ENCODE measurements at places on chromosomes 2 and 18. TPM values are rescaled to one million over a fixed set of nuclear protein-coding genes. Genes with fewer than 3 reads are reported as not detected.
A peak's percentile ranks its signal among the peaks of the same experiment; 100 is the strongest.

DNA sequence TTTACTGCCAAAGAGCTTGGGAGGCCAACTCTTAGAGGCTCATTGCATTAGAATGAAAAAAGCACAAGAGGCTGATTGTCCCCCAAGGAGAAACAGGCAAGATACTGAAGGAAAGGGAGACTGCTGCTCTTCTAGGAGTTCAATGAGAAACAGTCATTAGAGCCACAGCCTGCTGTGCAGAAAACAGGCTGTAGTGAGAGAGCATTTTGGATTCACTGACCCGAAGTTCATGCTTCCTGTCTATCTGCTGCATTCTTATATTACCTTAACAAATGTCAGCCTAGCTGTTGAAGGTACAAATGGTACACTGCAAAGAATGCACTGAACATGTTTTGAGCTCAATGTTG is 423.3 kb downstream of the SETBP1 start:
- no peak for DNase-seq

DNA sequence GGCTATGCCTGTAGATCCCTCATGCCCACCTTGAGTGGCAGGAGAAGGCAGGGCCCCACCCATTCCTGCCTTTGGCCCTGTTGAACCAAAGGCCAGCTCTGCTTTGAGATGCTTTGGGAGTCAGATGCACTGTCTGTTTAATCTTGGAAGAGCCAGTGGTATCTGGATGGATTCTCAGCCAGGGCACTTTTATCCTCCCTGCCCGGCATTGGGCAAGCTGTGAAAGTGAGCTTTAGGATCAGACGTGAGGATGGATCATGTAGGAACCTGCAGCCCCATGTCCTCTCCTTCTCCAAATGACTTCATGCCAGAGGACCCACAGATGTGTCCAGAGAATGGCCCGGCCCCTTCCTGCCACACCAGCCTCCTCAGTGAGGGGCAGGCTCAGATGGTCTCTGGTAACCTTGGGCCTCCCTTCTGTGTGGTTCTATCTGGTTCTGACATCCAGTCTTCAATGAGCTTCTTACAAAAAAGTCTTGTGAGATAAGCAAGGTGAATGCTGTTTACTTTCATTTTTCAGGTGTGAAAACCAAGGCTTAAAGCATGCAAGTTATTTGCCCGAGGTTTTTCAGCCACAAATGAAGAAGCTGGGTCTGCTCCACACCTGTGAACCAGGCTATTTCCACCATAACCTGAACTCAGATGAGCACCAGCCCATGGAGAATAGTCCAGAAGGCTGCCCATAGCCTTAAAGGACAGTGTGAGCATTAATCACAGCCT is 123.8 kb downstream of the KCTD1 start:
- no peak for DNase-seq

DNA sequence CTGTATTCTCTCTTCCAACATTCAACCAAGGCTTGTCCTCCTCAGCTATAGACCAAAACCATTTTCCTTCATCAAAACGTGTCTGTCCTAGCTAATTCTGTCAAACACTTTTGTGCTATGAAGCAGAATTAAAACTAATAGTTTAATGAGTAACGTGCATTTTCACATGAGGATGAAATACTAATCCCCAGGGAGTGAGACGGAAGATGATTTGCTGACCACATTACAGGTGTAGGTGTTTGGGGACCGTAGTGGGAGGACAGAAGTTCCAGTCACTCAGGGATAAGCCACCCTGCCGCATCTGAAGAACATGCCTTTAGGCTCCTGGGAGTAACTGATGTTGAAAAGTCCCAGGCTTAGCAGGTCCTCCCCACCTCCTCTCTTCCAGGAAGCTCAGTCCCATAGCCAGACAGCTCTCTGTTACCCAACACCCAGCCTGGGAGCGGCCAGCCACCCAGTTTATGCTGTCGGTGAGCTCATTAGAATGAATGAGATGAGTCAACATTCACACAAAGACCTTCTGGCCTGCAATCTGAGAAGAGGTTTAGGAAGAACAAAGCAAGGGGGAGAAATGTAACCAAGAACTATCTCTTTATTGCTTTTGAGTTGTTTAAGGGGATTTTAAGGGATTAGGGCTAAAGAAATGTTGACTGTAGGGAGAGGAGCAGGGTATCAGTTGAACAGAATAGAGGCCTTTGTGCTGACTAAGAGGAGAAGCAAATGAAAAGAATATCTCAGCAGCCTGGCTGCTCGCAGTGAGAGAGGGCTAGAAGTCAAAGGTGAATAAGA is 122.5 kb downstream of the FOXI3 start:
- no peak for DNase-seq

GRCh38 chr18:77522051-77522675 is 272.5 kb downstream of the GALR1 start:
- no peak for DNase-seq

- DNase-seq = no peak
Measured at GRCh38 chr2:8455236-8456150, 226.4 kb upstream of the ID2 start.

- DNase-seq = no peak
Measured at GRCh38 chr18:78368726-78369125, 610.9 kb upstream of the SALL3 start.

- no peak for DNase-seq
Measured at GRCh38 chr2:112010751-112011150, 44.3 kb upstream of the TMEM87B start.

DNA sequence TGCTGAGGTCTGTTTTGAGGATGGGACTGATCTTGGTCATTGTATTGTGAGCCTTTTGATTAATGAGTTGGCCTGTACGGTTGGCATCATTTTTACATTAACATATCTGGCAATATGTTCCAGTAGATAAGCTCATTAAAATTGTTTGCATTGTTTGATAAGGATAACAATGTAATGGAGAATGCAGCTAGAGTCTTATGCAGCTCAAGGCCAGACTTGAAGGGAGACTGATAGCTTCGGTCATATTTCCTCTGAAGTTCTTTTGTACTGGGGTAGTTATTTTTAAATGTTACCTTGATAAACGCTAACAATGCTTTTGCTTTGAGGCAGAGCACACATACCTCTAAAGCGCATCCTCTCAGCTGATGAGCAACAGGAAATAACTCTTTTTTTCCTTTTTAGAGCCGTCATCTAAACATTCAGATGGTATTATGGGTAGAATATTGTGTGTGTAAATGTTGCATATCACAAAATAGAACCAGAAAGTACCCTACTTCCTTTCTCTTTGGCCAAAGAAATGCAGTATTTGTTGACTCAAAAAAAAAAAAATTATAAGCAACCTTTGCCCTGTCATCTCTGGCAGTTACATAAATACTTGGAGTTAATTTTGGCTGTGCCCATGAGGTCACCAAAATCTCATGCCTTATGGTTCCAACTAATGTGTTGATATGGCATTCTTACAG is 1.3 kb downstream of the MAPRE2 start:
- peak; percentile 73 for DNase-seq

- no peak for DNase-seq
Measured at GRCh38 chr2:196166876-196167275, 4.5 kb downstream of the STK17B start.

GRCh38 chr2:29235411-29235810 is 120.2 kb downstream of the CLIP4 start:
- DNase-seq = no peak

GRCh38 chr2:75353131-75353530 is 153.8 kb upstream of the TACR1 start:
- no peak for DNase-seq

DNA sequence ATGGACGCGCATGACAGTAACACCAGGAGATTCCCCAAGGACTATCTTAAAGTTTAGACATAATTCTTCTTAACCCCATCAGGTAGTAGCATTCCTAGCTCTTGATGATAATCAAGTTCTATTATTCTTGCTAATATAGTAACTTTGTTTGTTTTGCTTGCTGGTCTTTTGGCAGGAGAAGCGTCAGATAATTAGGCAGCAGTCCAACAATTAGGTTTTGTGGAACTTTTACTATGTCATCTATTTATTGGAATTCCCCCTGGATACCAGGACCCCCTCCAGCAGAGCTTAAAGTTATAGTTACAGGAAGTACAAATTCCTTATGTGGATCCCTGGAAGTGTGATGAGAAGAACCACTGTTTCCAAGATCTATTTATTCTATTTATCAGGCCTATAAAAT is 1138.0 kb upstream of the FAM98A start:
- no peak for DNase-seq

- no peak for DNase-seq
Measured at GRCh38 chr2:108194409-108195132, 45.2 kb upstream of the SULT1C3 start.

DNA sequence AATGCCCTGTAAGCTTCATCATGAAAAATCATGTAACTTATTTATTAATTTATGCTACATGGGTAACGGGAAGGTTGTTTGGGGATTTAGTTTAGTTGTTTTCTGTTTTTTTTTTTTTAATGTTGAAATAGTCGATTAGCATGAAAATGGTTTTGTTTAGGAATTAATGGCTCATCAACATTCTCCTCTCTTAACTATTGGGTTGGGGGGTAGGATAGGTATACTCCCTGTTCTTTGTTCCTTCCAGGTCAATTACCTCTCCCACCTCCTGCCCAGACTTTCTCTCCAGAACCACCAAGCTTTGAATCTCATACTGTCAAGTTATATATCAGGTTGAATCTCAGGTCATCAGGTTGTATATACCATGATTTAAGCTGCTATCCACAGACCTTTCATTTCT is 568.7 kb upstream of the DSEL start:
- DNase-seq = no peak

GRCh38 chr2:53450923-53451322 is 316.7 kb upstream of the CHAC2 start:
- no peak for DNase-seq

DNA sequence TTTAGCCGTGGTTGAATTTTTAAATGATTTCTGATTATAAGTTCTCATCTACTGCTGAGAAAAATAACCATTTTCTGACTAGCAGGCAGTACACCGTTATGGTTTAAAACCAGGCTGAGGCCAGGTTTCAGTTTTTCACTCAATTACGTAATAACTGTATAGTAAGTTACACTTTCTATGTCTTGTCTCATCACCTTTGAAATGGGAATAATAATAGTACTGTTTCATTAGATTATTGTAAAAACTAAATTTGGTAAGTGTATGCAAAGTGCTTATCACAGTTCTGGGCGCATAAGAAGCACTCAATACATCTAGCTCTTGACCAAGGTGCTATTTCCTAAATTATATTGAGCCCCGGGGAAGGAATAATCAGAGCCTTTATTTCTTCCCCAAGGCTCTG is 76.8 kb downstream of the LIMS1 start:
- DNase-seq = no peak

DNA sequence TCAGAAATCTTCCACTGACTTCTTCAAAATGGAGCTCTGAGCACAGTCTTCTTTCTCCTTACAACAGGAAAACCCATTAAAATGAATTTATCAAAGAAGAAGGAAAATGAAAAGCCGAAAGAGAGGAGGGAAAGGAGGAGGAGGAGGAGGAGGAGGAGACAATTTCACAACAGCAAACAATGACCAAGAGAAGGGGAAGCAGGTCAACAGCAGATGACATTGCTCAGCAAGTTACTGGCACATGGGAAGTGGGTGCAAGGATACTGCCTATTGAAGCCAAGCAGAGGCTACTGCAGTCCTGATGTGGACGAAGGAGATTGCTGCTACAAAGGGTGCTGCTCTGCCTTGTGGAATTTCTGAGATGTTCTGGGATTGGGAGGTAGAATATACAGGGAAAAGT is 268.2 kb upstream of the FBXO11 start:
- no peak for DNase-seq

DNA sequence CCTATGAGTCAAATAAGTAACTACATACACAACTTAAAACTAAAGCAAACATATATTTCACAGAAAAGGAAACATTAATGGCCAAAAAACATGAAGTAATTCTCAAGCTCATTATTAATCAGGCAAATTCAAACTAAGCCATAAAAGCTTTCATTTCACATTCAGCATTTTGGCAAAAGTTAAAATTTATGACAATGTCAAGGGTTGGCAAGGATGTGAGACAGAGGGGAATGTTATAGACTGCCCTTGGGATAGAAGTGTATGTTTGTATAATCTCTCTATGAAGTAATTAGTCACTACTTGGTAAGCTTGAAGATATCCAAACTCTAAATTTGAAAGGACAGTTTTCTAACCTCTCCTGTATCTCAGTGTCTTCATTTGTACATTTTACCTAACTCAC is 539.4 kb downstream of the RIT2 start:
- DNase-seq = no peak

DNA sequence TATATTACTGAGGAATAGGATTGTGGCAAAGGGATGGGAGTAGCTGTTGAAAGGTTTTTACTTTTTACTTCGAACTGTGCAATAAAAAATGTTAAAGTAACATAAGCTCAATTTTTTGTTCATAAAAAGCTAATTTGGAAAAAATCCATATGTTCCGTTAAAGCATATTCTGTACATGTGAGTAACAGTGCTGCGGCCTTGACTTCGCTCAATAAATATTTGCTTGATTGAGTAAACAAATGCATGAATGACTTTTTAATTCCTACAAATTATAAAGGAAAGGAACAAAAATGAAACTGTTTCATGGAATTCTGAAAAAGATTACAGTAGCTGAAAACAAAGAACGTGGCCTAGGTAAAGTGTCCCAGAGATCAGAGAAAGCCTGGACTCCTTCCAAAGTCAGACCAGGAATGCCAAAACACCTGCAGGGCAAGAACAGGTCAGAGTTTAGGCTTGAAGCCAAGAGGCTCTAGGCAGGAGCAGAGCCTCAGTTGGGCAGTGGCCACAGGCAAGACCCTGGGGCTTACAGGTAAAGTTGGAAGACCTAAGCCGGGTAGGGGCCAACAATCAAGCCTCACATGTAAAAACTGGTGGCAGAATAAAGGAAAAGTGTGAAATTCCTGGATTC is 44.3 kb upstream of the FIGN start:
- DNase-seq = no peak

DNA sequence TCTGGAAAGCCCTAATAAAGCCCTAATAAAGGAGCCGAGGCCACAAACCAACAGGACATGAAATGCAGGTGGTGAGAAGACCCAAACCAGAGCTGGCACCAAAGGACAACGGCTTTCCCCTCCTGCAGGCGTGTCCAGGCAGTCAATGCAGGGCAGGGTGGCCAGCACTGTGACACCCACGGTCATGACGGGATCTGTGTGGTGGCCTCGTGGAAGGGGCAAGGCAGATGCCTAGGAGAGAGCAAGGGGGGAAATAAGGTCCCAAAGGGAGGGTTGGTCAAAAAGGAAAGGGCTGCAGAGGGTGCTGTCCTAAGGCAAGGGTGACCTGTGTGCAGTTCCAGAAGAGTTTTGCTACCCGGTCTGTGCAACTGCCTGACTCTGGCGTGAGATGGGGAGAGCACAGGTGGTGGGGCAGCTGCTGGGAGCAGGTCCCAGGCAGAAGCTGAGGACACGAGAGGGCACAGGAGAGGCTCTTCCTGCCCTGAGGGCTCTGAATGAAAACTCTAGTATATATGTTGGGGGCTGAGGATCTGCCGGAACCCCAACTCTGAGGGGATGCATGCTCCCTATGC is 156.7 kb downstream of the TPO start:
- no peak for DNase-seq

GRCh38 chr2:172693037-172693436 is 42.6 kb upstream of the RAPGEF4 start:
- no peak for DNase-seq

Gene AMER3
- total RNA-seq = not detected

Gene RAD51AP2
- not detected for total RNA-seq

Gene MGAT4A
- total RNA-seq = 66.8 TPM

Gene CCDC148
- not detected for total RNA-seq

Gene FBXO48
- total RNA-seq = 1.6 TPM

Gene SCN3A
- total RNA-seq = not detected

Gene VWA3B
- total RNA-seq = not detected

Gene EPC2
- 29.6 TPM for total RNA-seq

Gene VWC2L
- total RNA-seq = not detected

Measured in CD8-positive, alpha-beta memory T cell (primary cell).